ENCODE measurements at places on chromosomes 3 and 15.

GRCh38 chr3:73203101-73203500, 141.6 kb downstream of the EBLN2 start:
- no peak for DNase-seq

GRCh38 chr3:160928183-160928726, 172.2 kb downstream of the PPM1L start:
- no peak for DNase-seq

DNA sequence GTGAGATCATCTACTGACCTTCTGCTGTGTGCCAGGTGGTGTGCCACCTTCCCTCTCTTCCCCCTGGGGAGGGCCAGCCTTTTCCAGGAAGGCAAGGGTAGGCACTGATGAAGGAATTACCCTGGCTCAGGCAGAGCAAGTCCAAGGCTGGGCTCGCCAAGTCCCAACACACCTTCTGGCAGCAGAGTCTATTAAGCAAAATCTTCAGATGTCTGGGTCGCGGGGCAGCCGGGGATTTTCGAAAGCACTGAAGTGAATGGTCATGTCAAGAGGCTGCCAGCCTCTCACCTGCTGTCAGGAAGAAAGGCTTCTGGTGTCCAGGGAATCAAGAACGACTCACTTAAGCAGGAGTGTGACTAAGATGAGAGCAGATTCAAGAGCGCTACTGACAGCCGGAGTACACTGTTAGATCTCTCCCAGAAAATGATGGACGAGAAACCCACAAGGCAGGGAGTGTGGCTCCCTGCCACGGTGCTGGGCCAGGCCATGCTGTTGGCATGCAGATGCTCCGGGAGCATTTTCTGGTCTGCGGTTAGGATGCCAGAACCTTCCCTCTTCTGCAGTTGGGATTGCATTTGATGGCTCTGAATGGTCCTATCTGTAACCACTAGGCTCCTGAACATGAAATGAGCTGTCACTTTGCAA, 479.8 kb downstream of the SHQ1 start:
- DNase-seq, result no peak

DNA sequence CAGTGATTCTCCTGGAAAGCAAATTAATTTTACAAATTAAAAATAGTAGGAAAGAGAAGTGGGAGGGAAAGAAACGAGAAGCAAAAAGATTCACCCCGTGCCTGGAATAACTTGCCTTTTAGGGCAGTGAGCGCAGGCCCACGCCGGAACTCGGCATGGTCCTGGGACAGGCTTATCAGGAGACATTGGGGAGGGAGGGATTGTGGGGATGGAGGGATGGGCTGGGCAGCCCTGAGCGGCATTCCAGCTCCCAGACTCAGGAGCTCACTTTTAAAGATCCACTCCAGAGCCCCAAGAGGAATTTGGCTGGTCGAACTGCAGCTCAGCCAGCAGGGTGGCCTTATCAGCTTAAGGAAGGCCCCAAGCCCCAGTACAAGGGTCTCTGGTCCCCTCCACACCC, 117.9 kb downstream of the ADCY5 start:
- no peak for DNase-seq
